ENCODE measurements at places on chromosomes 5 and 9.
A peak's percentile ranks its signal among the peaks of the same experiment; 100 is the strongest.

- DNase-seq: no peak
Measured at GRCh38 chr9:70586476-70586875, 172.0 kb upstream of the KLF9 start.

DNA sequence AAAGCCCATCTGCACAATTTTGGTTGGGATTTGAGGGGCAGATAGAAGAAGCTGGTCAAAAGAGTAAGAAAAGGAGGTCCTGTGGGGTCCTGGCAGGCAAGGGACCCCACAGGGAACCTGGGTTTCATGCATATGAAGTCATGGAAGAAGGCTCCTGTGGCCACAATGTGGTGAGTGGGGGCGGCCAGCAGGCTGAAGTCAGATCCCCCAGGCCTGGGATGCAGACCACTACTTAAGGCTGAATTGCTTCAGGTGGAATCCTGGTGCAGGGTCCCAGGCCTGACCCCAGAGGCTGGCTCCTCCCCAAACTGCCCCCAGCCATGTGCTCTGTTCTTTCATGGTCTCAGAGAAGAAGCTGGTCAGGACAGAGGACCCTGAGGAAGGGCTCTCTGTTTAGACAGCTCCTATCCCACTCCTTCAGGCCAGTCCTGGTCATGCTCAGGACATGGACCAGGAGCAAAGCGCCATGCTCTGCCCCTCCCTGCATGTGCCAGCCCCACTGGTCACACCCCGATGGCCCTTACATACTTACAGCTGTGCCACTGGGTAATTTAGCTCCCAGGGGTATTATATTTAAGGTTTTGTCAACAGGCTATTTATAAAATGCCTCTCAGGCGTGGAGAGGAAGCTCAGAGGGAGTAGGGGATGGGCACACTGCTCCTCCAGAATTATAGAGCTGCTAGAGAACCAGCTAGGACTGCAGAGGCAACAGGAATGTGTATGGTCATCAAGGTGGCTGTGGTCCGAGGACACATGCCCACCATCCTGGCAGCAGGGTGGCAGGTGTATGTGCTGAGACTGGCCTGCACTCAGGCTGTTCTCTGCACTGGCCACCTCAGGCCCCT is 33.4 kb downstream of the C5orf15 start:
- DNase-seq: no peak

DNA sequence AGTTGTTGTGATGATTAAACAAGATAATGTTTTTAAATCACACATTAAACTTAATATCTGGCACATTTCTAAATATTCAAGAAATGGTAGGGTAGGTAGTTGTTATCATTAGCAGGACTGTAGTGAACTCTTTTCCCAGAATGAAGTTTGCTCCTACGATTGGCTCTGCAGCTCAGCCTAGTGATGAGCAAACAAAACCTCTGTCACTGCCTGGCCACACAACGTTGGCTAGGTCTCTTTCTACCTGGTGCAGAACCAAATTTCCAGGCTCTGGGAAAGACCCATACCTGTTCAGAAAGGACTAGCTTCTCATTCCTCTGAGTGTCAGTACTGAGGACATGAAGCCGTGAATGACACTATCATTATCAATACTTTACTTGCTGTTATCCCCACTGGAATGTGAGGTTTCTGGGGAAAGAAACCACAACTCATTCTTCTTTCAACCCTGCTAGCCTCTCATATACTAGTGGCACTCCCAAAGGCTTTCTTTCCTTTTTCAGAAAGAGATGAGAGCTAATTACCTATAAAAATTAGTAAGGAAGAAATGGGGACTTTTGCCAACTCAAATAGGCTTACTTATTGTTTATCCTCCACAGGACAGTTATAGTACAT is 219.3 kb upstream of the TRIM32 start:
- no peak for DNase-seq

DNA sequence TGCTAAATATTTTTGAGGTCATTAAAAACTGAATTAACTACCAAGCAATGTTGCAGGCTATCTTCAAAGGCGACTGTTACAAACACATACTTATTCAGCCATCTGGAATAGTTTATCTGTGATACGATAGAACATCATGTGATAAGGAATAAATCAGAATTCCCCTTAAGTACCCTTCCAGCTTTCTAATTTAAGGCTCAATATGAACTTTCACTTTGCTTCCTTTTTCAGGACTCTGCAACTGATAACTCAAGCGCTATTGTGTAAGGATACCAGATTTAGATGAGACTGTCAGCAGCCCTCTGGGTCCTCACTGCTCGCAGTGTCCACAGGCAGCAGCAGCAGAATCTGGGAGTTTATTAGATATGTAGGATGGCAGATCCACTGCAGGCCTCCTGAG is 416.3 kb downstream of the SPATA31D1 start:
- DNase-seq: no peak

DNA sequence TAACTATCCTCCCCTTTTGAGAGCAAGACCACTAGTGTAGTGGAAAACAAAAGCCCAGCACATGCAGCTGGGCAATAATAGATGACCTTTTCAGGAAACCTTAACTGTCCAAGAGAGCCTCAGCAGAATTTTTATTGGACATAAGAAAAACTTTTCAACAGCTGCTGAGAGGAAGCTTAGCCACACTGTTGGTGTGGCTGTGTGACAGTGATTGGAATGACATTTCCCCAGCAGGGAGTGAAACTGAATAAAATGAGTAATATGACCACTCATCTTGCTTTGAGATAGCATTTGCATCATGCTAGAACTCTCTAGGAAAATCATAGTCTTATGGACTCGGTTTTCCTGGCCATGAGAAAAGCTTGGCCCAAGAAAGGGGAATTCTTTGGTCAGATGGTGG is 687.8 kb downstream of the SLCO4C1 start:
- no peak for DNase-seq

GRCh38 chr9:20351715-20352114 is 270.6 kb downstream of the MLLT3 start:
- DNase-seq: no peak

DNA sequence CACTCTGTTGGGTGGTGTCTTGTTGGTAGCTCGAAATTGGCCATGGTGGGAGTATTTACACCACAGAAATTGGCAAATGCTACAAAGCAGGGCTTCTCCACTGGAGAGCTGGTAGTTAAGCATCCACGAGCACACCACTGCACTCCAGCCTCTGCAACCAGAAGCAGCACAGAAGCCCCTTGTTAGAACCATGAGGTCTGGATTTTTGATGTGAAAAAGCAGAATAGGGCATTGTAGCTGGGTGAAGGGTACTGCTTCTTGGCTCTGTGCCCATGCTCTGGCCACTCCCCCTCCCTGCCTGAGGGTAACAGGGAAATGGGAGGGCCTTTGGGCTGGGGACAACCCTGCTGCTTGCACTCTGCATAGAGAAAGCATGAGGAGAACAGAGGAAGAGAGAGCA is 81.2 kb upstream of the UBTD2 start:
- DNase-seq: peak; percentile 38

DNA sequence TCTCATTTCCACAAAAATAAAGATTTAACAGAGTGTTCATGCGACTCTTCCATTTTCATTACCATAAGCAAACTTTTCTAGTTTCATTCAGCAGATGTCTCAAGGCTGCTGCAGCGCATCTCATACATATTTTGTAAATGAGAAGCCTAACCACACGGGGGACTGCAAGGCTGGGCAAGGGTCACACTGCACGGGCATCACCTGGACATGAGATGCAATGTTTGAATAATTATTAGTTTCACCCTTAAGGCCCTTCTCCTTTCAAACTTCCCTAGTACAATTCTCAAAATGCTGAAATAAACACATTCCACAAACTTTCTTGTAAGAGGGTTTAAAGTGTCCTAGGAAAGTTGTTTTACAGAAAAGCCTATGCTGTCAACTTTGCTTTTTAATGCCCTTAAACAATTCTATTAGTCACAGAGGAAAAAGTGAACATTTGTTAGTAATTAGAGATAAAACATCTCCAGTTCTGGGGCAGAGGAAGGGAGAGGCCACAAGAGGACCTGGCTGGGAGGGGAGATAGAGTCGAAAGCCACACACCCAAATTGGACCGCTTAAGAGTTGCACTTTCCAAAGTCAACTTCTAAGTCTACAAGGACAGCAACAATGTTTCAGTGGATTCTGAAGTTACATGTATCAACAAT is 1.3 kb downstream of the DENND1A start:
- DNase-seq: no peak

DNA sequence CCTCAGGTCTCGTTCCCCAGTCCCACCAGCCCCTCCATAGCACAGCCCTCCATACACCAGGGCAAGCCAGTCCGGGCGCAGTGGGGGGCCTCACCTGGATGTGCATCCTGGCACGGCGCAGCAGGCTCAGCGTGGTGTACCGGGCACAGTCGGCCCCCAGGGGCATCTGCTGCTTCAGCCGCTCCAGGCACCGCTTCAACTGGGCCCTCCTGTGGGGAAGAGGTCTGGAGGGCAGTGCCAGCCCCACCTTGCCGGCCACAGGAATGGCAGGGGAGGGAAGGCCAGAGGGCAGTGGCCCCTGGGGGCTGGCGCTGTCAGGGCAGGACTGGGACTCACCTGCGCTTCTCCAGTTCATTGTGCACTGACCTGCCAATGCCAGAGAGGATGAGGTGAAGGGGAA is 1.4 kb downstream of the MXD3 start:
- DNase-seq: no peak

GRCh38 chr5:135309391-135310327 is 89.4 kb downstream of the MACROH2A1 start:
- DNase-seq: no peak

Measured in substantia nigra (tissue), 51 donors.